CD4-positive, CD25-positive, alpha-beta regulatory T cell (primary cell): ENCODE measurements at places on chromosomes 5 and 9.

GRCh38 chr9:135815830-135816650 lies 91.3 kb downstream of the CAMSAP1 start:
- no peak for DNase-seq

DNA sequence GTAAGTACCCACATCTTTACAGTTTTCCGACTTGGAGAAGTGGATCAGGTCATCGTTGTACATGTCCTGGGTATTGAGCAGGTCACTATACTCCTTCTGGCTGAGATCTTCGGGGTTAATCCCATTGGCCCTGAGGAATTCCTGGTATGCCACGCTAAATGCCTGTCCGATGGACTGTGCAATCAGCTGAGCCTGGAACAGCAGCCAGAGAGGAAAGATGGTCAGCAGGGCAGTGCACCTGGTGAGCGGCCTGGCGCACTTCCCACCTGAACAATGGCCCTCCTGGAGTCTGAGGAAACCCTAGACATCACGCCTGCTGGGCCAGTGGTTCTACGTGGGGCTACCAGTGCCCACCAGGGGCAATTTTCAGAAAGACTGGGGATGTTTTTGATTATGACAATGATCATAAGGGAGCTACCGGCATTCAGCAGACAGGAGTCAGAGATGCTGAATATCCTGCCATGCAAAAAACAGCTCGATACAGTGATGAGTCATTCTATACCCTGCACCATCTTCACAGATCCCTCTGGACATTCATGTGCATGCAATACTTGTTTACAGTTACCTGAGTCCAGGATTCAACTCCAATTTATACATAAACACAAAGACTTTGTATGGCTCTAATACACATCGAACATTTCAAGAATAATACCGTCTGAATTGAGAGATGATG lies 127.2 kb downstream of the ENTREP1 start:
- DNase-seq, result no peak

- no peak for DNase-seq
Measured at GRCh38 chr5:145854651-145855258, 18.1 kb downstream of the GRXCR2 start.

DNA sequence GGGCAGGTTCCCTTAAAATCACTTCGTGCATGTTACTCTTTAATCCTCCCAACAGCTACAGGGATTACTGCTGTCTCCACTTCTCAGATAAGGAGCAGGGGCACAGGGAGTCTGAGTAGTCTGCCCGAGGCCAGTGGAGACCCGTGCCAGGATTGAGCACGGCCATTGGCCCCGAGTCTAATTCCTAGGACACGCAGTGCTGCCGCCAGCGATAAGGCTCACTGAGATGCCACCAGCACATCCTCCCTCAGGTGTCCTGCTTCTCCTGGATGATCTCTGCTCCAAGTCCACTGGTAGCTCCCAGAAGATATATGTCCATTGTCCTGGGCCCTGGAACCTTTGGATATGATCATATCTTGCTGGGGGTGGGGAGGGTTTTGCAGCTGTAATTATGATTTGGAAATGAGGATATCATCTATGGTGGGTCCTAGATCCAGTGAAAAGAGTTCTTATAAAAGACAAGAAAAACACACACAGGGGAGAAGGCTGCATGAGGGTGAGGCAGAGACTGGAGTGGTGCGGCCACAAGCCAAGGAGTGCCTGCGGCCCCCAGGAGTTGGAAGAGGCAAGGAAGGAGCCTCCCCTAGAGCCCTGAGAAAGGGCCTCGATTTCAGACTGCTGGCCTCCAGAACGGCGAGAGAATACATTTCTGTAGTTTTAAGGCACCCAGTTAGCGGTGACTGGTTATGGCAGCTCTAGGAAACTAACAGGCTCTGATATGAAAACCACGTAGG lies 19.4 kb upstream of the MED10 start:
- DNase-seq, result no peak

DNA sequence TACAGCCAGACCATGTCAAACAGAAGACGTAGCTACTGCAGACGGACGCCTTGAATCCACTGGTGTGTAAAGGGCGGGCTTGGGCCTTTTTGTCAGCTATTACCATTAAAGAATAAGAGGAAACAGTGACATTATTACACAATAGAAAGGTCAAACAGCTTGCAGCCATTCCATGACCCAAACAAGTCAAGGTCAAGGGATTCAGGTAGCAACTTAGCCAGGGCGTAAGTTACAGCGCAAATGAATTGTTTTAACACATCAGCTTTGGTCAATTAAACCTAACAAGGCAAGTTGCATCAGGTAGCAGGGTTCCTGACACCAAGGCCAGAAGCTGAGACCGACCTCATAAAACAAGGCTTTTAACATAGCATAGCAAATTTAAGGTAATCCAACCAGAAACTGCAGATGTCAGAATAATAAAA lies 15.3 kb downstream of the NFIB start:
- no peak for DNase-seq

DNA sequence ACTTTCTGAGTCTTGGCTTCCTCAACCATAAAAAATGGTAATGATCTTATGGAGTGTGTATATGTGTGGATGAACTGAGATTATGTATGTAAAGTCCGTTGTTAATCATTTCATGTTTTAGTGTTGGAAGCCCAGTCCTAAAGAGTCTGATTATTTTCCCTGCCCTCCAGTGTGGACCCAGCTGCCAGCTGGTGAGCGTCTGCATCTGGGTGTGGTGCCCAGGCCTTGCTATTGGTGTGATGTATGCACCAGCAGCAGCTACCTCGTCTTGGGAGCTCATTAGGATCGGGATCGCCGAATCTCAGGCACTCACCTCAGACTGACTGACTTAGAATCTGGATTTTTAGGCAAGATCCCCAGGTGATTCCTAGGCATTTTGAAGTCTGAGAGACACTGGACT lies 63.8 kb downstream of the LRRC70 start:
- no peak for DNase-seq

GRCh38 chr5:58972301-58972700 lies 389.4 kb downstream of the RAB3C start:
- DNase-seq, result no peak

- DNase-seq, result no peak
Measured at GRCh38 chr5:117614408-117614807, 1039.8 kb upstream of the SEMA6A start.
